ENCODE measurements at places on chromosomes 6 and 20.

DNA sequence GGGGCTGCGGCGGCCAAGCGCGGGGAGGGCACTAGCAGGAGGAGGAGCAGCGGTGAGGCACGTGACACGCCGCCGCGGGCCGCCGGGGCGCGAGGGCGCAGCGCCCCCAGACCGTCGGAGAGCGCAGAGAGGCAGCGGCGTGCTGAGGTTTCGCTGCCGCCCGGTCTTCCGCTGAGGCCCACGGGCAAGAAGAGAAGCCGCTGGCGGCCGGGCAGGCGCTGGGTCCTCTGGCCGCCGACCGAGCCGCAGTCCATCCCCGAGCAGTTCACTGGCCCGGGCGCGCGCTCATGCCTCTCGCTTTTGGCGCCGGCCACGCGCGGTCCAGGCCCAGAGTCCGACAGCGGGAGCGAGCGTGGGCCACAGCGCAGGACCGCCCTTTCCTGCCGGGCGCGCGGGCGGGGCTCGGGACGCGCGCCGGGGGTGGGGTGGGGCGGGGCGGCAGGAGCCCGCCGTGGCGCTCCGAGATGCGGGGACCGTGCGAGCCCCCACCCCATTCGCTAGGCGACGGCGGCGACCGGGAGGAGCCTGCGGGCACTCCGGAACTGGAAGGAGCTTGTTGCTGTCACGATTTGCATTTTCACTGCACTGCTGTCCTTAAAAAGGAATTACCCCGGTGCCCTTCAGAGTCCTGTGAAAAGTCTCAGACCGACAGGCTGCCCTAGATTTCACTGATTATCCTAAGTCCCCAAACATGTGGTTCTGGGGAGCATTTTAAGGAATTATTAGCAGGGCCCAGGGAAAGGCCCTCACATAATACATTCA, at the start of gene MCUR1:
Gene MCUR1, minus strand, starts transcription at position 382 of the 762 bp plus-strand sequence. Its CDS starts 128 bp downstream, at position 254.
- peak; percentile 88 for DNase-seq

DNA sequence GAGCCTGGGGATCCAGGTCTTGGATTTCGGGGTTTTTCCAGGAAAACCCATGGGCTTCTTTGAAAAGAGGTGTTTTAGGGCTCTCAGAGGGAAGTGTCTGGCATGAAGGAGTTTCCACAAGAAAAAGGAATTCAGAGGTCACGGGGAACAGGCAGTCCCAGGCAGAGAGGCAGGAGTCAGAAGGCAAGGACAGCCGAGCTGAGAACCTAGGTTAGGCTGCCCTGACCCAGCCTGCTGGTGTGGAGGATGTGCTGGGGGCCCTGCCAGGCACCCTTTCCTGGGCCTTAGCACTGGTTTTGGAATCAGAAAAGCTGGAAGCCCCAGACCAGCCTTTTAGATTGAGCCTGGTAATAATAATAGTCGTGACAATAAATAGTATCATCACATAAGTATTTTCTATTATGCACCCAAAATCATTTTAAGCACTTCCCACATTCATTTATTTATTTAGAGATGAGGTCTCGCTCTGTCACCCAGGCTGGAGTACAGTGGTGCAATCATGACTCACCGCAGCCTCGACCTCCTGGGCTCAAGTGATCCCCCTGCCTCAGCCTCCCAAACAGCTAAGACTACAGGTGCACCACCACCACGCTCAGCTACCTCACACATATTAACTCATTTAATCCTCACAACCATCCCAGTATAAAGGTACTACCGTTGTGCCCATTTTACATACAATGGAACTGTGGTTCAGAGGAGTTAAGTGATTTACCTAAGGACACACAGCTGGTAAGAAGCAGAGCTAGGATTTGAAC, 19.9 kb downstream of the TGM2 start:
- DNase-seq, result no peak

GRCh38 chr6:147806697-147807096, 298.2 kb downstream of the SAMD5 start:
- DNase-seq, result no peak

DNA sequence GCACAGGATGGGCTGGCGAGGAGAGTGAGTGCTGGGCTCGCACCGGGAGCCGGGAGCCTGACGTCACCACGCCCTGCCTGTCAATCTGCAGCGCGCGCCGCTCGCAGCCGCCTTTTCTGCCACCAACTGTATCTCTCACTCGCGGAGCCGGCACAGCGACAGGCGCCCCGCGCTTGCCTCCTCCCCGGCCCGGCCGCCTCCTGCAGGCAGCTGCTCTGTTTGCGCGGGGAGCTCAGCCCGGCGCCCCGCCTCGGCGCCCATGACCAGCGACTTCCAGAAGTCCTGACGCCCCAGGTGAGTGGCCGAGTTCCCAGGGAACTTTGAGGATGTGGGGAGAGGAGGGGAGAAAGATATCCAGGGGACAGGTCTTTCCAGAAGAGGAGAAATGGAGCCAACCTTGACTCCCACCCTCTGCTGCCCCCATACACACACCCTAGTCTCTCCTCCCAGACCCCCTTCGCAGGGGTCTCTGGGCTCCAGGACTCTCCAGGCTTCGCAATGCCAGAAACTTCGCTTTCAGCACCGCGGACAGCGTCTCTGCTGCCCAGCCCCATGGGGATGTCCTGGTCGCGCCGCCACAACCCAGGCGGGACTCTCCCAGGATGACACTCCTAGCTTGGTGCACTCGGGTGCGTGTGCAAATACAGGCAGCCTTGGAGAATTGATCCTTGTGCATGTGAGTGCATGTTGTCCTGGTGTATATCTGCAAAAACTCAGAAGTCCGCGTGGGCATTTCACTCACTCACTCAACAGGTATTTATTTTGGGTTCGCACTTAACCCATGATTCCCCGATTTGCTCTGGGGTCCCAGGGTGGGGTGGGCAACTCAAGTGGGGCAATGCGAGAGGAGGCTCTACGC, at the start of gene GPR6:
Gene GPR6, plus strand, starts transcription at position 138 of the 859 bp plus-strand sequence. CDS start 802 bp downstream, outside the sequence.
- no peak for DNase-seq

DNA sequence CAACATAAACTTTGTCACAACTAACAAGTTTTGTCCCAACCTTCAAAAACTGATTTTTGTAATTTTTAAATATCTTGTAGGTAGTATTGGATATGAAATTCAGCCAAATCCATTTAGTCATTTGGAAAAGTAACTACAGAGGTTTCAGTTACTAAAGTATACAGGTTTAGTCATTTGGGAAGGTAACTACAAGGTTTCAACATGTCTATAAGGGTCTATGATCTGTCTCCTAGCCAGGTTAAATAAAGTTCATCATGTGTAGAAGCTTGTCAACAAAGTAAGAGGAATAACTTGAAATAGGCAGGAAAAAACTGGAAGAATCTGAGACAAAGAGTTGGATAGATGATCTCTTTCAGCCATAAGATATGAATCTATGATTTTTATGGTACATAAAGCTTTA, 229.8 kb downstream of the COL12A1 start:
- DNase-seq, result no peak

DNA sequence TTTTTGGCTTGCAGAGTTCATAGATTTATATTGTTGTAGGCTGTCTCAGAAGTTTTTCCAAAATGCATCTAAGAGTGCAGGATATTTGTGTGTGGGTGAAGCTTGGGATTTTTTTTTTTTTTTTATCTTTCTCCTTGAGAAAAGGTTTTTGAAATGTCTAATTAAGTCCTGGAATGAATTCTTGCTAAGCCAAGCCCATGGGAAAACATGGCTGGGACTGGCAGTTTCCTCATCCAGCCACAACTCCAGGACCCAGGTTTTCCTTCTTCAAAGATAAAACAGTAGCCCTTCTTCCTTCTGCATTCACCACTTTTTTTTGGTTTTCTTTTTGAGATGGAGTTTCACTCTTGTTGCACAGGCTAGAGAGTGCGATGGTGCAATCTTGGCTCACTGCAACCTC, 242.5 kb upstream of the JAG1 start:
- DNase-seq, result no peak

DNA sequence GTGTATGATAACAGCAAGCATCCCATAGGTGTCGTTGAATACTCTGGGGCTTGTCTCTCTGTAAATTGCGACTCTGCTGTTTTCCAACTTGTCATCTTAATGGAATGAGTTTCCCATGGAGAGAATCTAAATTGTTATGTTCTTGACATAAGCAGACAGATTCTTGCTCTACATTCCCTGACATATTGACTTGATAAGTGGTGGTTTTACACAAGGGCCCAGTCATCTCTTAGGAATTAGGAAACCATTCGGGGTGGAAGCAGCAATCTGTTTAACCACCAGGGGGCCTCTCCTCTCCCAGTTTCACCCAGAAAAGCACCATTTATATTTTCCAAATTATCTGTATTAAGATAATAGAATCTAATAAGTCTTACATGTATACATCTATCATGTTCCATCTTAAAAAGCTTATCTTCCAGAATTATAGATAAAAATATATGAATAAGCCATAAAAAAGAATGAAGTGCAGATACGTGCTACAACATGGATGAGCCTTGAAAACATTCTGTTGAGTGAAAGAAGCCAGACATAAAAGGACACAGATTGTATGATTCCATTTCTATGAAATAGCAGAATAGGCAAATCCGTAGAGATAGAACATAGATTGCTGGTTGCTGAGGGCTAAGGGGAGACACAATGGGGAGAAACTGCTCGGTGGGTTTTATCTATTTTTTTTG, 23.1 kb upstream of the MROH8 start:
- DNase-seq, result peak; percentile 22

- no peak for DNase-seq
Measured at GRCh38 chr6:139442188-139442671, 67.8 kb upstream of the CITED2 start.

DNA sequence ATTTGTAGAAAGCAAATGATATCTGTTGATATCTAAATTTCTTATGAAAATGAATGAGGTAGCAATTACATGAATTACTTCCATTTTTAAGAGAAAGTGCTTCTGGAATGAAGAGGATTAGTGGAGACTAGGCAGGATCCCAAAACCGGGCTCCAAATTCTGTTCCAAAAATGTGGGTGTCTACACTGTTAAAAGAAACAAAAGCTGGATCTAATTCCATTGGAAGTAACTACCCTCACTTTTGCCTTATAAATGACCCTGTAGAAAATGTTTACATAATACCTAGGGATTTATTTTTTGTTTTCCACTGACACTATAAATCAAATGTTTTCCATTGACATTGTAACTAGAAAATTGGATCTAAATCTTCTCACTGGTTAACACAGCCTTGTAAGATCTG, 454.9 kb upstream of the JARID2 start:
- DNase-seq, result no peak

GRCh38 chr6:100877851-100878250, 3.3 kb downstream of the ASCC3 start:
- DNase-seq, result no peak

DNA sequence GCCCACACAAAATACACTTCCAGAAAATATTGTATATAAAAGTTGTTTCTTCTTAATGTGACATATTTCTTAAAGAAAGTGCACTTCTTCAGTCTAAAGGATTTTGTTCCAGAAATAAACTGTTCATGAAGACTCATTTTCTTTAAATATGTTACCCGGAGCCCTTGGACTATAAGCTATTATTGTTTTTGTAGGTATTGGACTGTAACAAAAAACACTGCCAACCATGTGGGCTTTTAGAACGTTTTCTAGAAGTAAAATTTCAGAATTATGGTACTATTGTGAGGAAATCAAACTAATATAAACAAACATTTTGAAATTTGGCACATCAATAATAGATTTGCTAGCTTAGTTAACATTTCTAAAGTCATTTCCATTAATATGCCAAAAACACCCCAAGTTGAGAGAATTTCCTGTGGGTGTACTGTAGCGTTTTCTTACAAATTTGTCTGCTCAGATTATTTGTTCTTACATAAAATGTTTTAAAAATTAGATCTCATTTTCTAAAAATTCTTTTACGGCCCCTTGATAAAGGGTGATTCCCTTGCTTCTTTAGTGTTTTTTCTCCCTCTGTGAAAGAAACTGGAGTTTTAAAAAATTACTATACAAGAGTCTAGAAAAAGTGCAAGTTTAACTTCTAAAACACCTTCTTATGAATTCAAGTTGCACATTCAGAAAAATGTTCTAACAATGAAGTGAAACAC, 3.4 kb downstream of the NKX2-4 start:
- DNase-seq, result no peak

GRCh38 chr6:101069191-101069795, 188.2 kb upstream of the ASCC3 start:
- DNase-seq, result no peak

DNA sequence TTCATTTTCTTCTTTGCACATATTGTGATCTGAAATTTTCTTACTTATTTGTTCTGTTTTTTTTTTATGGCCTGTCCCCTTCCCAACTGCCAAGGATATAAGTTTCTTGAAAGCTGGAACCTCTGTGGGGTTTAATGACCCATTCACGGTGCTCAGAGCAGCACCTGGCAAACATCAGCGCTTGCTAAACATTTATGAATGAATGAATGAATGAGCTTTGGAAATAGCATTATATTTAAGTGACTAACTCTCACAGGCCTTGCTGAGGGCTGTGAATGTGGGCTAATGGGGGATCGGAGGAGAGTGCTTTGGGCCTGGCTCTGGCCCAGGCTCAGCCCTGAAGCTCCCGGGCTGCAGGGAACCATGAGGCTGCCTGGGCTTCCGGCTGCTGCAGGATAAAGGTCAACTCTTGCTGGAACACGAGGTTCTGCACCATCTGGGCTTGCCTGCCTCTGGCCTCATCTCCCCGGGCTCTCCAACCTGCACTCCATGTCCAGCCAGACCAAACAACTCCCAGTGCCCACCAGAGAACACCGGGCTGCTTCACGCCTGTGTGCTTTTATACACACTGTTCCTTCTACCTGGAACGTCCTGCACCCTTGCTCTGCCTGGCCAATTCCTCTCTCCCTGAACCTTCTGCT, 14.6 kb upstream of the ARMC12 start:
- no peak for DNase-seq

- no peak for DNase-seq
Measured at GRCh38 chr6:51098791-51099190, 280.1 kb downstream of the TFAP2B start.

- DNase-seq, result no peak
Measured at GRCh38 chr6:47377971-47378370, 68.3 kb upstream of the TNFRSF21 start.

GRCh38 chr6:73558624-73559398, 38.0 kb upstream of the EEF1A1 start:
- no peak for DNase-seq

- no peak for DNase-seq
Measured at GRCh38 chr6:124986164-124986563, 23.9 kb downstream of the RNF217 start.
